ENCODE measurements at places on chromosomes 2 and 18.

- DNase-seq: no peak
These were observed 65.1 kb downstream of the SLC4A3 start for GRCh38 chr2:219692521-219692920.

- DNase-seq: no peak
These were observed 327.5 kb downstream of the KIAA1328 start for GRCh38 chr18:37156330-37156942.

GRCh38 chr2:68362069-68362468, 3.0 kb upstream of the PLEK start:
- peak; percentile 79 for DNase-seq

DNA sequence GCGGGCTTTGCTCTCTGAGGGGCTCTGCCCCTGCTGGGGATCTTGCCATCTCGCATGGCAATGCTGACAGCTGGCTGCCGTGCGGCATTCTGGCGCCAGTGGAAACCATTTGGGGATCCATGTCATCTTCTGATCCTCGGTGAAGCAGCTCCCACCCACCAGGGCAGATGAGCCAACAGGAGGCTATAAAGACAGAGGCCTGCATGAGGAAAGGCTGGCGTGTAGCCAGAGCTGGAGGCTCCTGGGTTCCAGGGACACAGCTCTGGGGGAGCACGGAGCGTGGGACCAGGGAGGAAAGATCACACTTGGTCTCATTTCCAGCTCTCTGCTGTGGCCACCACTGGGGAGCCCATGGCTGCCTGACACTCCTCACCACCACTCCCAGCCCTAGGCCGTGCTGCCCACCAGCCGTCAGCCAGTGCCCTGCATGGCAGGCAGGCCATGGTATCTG, 145.8 kb downstream of the ZFP36L2 start:
- DNase-seq: no peak

DNA sequence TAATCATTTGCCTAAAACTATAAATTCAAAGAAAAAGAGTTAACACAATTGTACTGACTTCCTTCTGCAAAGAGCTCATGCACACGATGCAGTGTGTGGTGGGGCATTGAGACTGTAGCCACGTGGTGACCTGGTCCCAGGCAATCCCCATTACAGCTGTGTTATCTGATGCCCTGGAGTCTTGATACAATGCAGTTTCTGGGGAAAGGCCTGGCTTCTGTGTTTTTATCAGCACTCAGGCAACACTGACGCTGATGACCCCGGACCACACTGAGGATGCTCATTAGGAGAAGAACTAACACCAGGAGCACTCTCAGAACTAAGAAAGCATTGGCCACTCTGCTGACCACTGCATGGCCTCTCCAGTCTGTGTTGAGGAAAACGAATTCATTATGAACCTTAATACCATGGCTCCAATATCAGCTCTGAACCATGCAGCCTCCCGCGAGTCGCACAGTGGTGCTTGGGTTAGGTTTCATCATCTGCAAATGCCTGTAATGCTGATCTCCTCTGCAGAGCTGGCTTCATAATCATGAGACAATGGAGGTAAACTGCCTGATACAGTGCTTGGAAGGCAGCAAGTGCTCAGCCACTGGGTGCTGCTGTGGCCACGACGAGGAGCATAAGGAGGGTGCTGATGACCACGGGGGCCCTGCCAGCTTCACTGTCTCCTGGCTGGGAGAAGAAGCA, 218.5 kb downstream of the MYT1L start:
- DNase-seq: no peak

GRCh38 chr2:137960223-137960622, 4.0 kb upstream of the HNMT start:
- no peak for DNase-seq

DNA sequence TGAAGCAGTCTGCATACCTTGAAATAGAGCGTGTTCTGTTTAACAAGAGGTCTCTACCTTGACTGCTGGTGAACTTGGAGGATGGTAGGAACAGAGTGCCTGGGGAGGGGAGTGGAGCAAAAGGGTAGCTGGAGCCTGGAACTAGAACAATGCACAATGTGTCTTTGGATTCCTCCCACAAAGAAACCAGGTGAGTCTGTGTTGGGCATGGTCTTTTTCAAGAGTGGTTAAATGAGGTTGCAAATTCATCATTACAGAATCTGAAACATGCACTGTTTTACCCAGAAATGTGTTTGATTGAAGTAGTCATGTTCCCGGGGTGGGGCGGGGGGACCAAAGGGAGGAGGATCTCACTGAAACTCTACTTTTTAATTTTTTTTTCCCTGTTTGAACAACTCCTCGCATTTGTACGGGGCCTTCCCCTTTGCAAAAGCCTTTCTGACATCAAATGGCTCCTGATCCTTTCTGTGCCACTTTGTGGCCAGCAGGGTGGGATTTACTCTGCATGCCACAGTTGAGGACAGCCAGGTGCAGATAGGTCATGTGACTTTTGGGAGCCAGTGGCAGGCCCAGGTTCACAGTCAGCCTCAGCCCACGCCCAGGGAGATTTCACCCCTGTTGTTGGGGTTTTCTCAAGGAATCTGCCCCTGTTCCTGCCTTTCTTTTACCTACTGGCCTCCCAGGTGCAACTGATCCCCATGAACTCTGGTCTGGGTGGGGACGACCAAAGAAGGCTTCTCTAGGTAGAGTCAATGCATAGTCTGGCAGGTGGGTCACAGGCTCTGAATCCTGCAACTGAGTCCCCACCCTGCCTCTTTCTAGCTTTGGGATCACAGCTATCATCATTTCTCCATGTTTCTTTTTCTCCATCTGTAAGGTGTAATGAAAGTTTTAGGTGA, 28.2 kb downstream of the MYCN start:
- peak; percentile 26 for DNase-seq

- no peak for DNase-seq
These were observed 39.1 kb downstream of the COPS8 start for GRCh38 chr2:237124820-237125219.

DNA sequence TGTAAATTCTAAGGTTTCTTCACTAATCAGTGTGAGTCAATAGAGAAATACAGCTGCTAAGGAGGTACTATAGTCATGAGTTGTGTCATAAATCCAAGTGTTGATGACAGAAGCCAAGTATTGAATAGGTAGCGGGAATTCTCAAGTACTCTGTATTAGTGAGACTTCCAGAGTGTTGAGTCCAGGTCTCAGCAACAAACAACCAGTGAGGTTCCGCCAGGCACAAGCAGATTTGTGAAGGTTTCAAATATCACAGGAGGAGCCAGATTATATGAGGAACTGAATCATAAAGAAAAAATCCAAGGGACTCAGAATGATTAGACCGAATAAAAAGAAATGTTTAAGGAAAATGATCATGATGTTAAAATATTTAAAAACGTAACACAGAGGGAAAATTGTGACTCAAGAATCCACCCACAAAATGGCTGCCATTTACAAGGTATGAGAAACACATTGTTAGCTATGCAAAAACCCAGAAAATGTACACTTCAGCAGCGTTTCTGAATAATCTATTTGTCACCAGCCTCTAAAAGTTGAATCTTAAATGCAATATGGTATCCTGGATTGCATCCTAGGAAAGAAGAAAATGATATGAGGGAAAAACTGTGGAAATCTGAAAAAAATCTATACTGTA, 27.3 kb upstream of the EVA1A start:
- no peak for DNase-seq

GRCh38 chr2:39981883-39982311, 202.8 kb upstream of the THUMPD2 start:
- DNase-seq: no peak

GRCh38 chr18:35512761-35513160, 15.0 kb upstream of the INO80C start:
- DNase-seq: no peak

DNA sequence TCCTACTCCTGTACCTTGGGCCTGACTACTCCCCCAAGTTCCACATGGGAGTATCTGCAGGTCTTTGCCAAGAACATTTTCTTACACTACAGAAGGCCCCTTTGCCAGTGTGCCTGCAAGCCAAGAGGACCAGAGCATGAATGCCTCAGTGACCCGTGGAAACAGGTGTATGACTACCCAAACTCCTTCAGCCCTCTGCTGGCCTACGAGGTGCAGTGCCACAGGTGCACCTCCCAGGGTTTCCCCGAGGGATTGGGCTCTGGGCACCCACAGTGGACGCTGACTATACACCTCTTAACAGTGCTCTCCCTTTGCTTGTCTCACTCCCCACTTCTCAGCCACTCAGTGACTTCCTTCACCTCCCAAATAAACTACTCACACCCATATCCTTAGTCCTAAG, 91.4 kb downstream of the COL6A3 start:
- no peak for DNase-seq

DNA sequence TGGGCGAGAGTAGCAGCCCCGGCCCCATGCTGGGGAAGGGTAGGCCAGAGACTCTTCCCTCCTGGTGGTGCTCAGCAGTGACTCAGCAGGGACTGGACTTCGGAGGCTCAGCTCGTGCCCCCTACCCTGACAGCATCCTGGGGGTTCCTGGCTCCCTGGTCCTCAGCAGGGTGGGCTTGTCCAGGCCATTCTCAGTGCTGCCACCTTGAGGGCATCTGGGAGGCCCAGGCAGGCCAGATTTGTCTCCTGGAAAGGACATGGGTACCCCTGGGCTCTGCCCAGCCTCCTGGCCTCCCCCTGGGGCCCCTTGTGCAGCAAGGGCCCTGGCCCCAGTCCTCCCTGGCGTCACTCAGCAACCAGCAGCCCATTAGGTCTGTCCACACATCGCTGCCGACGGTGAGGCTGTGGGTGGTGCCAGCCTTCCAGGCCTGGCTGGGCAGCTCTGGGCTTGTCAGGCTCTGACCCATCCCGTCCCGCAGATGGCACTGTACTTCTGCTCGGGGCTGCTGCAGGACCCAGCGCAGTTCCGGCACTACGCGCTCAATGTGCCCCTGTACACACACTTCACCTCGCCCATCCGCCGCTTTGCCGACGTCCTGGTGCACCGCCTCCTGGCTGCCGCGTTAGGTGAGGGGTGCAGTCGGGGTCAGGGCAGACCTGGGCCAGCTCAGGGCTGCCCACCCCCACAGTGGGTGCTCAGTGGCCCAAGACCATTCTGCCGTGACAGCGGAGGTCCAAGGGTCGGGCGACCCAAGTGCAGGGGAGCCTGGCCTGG, 45.0 kb upstream of the ALPP start:
- no peak for DNase-seq

DNA sequence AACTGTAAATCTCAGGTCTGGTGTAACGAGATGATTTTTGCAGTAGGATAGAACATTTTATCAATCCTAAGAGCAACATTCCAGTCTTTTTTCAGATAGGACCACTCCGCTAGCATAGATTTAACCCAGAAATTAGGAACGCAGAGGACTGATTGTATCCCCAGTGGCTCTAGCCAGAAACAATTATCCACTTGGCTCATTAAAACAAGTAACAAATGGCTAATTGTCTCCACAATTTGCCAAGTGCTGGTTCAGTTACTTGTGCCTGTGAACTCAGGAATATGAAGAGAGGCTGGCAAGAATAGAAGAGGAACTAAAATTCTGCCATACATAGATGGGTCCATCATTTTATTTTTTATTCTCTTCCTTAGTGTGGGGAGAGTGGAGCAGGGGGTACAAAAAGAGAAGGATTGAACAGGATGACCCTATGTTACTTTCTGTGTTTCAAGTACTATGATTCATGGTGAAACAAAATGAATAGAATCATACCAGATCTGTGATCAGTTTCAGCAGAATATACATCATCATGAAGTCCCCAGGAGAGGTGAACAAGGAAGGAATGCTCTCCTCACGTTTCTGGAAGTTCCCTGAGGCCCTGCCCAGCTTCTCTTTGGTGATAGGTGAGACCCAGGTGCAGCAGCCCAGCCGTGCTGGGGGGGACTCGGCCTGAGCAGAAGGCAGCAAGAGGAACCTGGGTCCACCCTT, 121.6 kb downstream of the ARL4C start:
- no peak for DNase-seq

GRCh38 chr2:152200101-152200500, 24.5 kb upstream of the STAM2 start:
- DNase-seq: no peak

DNA sequence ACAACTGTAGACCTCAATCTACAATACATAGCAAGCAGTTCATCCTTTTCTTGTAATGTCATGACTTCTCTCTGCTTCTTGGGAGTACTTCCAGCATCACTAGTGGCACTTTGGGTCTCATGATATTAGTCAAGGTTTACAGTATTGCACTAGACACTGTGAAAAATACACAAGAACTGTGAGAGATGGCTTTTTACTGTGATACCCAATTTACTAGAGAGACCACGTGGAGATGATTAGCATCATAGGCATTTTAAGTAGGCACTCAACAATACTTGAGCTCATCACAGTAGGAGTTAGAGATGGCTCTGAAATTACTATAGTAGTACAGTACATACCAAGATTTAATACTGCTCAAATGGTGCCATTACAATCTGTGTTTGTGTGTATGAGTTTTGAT, 112.8 kb upstream of the EML6 start:
- no peak for DNase-seq

DNA sequence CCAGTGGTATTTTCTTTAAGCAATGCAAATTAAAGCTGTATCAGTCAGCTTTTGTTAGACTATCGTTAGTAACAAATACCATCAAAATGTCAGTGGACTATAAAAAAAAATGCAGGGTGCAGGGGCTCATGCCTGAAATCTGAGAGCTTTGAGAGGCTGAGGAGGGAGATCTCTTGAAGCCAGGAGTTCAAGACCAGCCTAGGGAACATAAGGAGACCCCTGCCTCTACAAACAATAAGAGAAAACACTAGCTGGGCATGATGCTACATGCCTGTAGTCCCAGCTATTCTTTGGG, 253.7 kb downstream of the MYCN start:
- no peak for DNase-seq

GRCh38 chr2:39394516-39394961, 42.5 kb downstream of the MAP4K3 start:
- DNase-seq: no peak

DNA sequence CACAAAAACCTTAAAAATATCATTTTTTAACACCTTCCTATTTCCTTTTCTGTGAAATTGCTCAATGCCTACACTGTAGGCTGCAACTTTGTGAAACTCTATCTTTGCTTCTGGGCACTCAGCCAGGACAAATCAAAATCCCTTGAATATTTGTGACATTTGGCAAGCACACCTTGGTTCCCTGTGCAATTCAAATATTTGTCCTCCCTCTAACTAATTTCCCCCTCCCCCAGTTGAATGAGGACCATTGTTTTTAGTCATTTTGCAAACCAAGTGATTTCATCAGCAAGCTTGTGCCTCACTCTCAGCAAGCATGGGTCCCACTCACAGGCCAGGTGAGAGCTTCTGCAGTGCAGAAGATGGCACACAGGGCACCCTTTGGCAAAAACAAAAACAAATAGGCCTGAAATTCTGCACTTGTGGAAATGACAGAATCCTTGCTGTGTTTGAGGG, 541.5 kb downstream of the CNTNAP5 start:
- DNase-seq: no peak

DNA sequence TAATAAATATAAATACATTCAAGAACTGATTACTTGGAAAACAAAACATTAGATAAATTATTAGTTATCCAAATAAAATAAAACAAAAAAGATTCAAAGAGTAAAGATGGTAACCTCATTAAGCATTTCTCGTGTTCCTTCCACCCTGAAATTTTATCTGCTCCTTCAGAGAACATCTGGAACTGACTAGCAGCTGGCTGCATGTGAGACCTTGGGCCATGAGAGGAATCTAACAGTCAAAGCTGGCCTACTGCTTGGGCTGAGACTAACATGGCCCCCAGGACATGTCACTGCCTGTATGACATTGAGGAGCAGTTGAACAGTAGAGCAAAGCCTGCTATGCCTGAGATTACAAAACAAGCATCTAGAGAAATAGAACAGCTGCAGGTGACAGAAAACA, 208.5 kb upstream of the ZSWIM2 start:
- no peak for DNase-seq
